ENCODE measurements at places on chromosomes 7 and 10.

- no peak for DNase-seq
Measured at GRCh38 chr10:87847550-87847949, 15.8 kb downstream of the KLLN start.

GRCh38 chr10:104780165-104780564 lies 139.1 kb downstream of the SORCS3 start:
- no peak for DNase-seq

DNA sequence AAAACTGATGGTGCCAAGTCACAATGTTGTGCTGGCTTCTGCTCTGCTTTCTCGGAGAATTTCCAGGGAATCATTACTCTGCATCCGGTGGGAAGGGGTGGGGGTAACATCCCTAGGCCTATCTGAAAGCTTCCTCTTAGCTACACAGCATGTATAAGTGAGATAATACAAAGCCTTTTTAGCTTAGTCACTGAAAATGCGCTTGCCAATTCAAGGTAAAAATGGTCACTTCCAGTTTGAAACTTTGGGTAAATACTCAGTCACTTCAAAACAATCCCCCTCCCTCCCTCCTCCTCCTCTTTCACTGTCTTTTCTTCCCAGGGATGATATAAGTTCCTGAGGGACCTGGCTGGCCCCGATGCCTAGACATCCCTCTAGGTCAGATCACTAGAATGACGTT lies 57.3 kb upstream of the APBB1IP start:
- DNase-seq: no peak

GRCh38 chr10:121417298-121417697 lies 180.9 kb downstream of the FGFR2 start:
- no peak for DNase-seq

GRCh38 chr10:91312382-91312733 lies 91.9 kb downstream of the PCGF5 start:
- no peak for DNase-seq
